Purkinje cell (primary cell): ENCODE measurements at places on chromosomes 2 and 18. TPM values are rescaled to one million over a fixed set of nuclear protein-coding genes. Genes with fewer than 3 reads are reported as not detected.

Gene ANKRD30B
- 2.1 TPM in 1 of 2 replicates, not detected in the other for polyA plus RNA-seq

Gene CYTIP
- not detected in 2 replicates for polyA plus RNA-seq

Gene OTOS
- polyA plus RNA-seq, result not detected in 2 replicates

Gene CHN1
- 2,135 and 2,644 TPM in 2 replicates for polyA plus RNA-seq

Gene CRACDL
- polyA plus RNA-seq, result 0.27 and 7.3 TPM in 2 replicates

Gene IMPACT
- polyA plus RNA-seq, result 35.3 and 45.0 TPM in 2 replicates

Gene SERPINB4
- polyA plus RNA-seq, result 0.55 TPM in 1 of 2 replicates, not detected in the other

Gene IL18R1
- polyA plus RNA-seq, result 0.08 TPM in 1 of 2 replicates, not detected in the other

Gene FAM168B
- polyA plus RNA-seq, result 13.4 and 17.4 TPM in 2 replicates

Gene CCDC102B
- 25.6 and 26.7 TPM in 2 replicates for polyA plus RNA-seq

Gene FAM237A
- polyA plus RNA-seq, result 7.1 and 7.4 TPM in 2 replicates
